ENCODE measurements at places on chromosomes 16 and 17.

GRCh38 chr17:17051791-17052461 is 9.7 kb downstream of the MPRIP start:
- no peak for DNase-seq

GRCh38 chr16:52450241-52450640 is 96.7 kb downstream of the TOX3 start:
- DNase-seq: no peak

DNA sequence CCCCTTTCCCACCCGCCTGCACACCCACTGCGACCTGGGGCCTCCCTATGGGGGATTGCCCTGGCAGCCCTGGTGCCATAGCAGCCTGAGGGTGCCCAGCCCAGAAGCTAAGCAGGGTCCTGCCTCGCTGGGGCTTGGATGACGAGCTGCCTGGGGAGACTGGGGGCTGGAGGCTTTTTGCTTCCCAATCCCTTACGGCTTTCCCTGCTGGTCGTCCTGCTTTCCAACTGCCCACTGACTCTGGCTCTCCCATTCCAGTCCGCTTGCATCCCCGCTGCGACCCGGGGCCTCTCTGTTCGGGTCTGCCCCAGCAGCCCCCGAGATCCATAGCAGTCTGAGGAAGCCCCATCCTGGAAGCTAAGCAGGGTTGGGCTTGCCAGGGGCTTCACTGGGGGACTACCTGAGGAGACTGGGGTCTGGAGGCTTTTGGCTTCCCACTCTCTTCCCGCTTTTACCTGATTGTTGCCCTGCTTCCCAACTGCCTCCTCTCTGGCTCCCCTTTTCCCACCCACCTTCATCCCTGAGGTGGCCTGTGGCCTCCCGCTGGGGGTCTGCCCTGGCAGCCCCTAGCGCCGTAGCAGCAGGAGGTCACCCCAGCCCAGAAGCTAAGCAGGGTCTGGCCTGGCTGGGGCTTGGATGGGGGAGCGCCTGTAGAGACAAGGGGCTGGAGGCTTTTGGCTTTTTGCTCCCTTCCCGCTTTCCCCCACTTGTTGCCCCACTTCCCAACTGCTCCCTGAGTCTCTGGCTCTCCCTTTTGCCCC is 2292.8 kb downstream of the TP53TG3F start:
- no peak for DNase-seq

DNA sequence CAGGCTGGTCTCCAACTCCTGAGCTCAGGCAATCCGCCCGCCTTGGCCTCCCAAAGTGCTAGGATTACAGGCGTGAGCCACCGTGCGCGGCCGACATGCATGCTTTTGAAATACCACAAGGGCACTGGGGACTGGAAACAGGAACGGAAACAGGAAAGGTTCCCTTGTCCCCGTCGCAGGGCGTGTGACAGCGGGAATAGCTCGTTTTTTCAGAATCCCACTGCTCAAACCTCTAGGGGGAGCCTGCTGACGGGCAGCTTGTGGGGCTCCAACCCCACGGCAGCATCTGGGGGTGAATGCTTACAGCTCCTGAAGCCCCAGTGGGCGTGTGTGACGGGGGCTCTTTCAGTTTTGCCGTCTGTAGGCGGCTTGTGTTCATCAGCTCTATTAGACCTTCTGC is 18.8 kb upstream of the ASGR2 start:
- DNase-seq: no peak

- DNase-seq: no peak
Observed at GRCh38 chr16:85611444-85612190, 1.5 kb upstream of the GSE1 start.

- DNase-seq: no peak
Observed at GRCh38 chr17:16425698-16426659, 10.6 kb downstream of the TRPV2 start.

DNA sequence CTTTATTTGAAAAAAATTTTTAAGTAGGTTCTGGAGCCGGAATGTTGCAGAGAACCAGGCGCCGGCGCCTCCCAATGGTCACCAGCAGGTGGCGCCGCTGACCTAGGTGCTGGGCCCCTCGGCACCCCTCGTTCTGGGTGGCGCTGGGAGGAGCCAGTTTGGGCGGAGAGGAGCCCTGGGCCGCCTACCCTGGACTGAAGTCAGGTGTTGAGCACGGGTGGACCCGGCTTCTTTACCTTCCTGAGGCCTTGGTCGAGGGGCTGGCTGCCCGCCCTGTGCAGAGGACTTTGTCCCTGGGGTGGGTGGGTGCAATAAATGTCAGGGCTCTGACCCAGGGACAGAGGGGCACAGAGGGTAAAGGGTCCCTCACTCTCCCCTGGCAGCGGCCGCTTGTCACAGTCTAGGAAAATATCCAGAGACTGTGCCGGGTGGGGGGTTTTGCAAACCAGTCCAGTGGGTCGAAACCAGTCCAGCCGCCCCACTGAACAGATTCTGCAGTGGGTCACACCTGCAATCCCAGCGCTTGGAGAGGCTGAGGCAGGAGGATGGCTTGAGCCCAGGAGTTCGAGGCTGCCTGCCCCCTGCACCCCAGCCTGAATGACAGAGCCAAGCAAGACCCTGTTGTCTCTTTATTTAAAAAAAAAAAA is 30.1 kb upstream of the TNFRSF13B start:
- DNase-seq: peak; percentile 46

GRCh38 chr17:59492091-59492451 is 73.3 kb upstream of the DHX40 start:
- no peak for DNase-seq

DNA sequence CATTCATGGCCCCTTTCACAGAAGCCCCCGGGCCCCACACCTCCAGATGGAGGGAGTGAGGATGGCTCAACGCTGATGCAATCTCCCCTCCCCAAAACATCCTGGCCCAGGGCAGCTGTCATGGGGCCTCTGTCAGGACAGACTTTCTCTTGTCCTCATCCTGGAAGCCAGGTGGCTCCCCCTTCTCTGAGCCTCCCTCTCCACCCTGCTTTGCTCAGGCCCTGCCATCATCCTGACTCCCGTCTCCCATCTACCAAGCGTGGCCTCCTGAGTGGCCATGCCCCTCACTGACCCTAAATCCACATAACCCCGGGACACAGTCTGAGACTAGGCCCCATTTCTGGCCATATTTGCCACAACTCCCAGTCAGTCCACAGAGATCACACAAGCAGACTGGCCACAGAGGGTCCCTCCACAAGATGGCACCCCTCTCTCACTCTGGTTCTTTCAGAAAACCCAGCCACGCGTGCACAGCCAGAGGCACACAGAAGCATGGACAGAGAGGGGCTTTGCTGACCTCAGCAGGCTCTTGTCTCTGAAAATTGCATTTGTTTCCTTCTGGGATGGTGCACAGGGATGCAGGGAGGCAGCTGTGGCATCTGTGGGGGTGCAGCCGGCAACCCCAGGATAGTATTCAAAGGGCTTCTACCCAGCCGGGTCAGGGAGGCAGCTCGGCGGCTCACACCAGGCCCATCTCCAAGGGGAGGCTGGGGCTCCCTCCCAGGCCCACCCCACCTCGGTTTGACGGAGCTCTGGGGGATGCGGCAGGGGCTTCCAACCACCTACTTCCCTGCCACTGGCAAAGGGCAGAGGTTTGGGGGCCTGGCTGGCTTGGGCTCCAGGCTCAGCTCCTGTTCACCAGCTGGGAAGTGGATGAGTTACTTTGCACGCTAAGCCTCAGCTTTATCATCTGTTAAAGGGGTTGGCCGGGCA is 16.9 kb downstream of the DOC2B start:
- DNase-seq: no peak

DNA sequence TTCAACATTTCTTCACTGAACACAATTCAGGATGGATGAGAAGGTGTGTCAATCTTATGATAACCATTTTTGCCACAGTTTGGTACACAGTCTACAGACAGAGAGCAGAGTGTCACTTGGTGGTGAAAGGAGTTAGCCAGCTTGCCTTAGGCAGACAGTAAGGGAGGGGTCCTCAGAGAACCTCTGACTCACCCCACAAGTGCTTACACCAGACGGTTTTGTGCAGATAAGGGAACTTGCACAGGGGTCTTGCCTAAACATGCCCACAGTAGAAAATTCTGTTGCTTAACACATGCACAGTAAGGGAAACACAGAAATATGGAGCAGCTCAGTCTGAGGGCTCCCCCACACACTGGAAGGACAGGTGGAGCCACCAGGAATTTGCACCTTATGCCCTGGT is 204.5 kb upstream of the CDH8 start:
- DNase-seq: no peak

DNA sequence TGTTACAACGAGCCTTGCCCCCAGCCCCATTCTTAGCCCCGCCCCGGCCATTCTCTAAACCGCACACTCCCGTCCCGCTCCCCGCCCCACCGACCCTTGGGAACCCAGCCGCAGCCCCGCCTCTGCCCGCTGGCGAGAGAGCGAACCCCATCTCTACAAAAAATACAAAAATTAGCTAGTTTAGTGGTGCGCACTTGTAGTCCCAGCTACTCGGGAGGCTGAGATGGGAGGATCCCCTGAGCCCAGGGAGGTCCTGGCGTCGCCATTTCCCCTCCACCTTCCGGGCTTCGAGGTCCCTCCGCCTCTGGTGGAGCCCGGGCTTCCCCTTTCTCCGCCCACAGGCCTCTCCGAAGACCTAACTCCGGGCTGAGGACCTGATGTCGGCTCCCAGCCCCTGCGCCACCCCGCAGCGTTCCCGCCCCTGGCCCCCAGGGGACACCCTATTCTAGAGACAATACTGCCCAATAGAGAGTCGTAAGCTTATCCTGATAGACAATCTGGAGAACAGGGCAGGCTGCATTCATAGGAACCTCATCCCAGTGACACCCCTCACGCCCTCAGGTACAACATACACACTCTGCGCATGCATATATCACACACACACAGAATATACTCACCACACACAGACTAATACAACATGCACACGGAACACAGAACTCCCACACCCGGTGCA is 480 bp upstream of the PROCA1 start:
- DNase-seq: no peak

DNA sequence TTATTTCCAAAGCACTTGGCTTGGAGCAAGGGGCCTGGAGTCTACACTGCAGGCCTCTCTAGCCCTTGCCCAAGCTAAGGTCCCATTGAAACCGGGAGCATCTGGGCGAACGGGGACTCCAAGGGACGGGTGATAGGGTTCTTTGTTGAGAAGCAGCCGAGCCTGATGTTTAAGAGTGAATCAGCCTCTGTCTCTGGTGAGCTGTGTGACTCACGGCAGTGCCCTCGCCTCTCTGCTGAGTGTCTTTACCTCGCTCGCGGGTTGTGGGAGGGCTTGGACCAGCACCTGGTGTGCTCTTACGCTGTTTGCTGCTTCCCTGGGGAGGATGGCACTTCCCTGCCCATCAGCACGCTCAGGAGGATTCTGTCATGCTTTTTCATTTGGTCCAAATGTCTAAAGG is 1.3 kb downstream of the HGS start:
- no peak for DNase-seq

GRCh38 chr17:58331815-58332777 is 3.5 kb upstream of the TSPOAP1 start:
- no peak for DNase-seq

- DNase-seq: no peak
Observed at GRCh38 chr16:67191411-67191994, 452 bp upstream of the E2F4 start.

- no peak for DNase-seq
Observed at GRCh38 chr17:74790161-74791058, 14.3 kb upstream of the NAT9 start.

GRCh38 chr17:5355421-5356129 is 63.9 kb downstream of the NUP88 start:
- peak; percentile 30 for DNase-seq

DNA sequence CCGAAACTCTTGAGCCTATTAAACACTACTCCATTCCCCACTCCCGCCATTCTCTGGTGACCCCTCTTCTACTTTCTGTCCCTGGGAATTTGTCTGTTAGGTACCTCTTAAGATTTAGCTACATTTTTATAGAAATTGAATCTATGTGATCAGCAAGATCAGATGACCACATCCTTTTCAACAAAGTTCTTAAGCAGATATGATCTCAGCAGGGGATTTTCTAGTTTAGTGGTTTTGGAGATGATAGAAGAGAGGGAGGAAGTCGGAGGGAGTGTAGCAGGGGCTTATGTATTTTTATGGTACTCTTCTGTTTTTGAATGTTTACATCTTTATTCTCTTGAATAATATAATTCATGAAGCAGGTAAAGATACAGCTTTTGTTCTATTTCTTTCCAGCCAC is 40.8 kb downstream of the RPA1 start:
- DNase-seq: no peak

DNA sequence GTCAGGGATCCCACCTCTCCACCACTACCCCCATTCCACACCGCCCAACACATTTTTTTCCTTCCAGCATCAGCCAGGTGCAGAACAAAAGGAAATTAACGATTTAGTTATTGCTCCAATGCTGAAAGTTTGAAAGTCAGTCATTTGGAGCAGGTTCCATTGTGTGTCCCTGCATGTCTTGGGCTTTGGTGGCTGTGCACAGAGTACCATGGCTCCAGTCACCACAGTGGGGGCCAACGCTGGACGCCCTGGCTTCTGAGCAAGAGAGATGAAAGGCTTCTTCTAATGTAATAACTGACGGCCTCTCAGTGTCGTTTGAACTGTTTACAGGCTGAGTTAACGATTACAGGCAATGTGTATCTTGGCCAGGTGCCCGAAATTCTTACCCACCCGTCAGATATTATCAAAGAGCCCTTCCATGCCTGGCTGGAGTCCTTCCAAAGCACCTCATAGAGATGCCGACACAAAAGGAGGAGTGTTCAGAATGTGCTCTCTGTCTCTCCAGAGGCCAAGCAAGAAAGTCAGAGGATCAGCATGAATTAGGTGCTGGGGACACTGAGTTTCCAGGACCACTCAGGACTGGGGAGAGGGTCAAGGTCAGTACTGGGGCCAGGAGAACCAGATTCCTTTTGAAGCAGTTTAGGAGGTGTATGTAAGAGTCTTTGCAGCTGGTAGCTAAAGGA is 25.9 kb downstream of the RNF43 start:
- no peak for DNase-seq

DNA sequence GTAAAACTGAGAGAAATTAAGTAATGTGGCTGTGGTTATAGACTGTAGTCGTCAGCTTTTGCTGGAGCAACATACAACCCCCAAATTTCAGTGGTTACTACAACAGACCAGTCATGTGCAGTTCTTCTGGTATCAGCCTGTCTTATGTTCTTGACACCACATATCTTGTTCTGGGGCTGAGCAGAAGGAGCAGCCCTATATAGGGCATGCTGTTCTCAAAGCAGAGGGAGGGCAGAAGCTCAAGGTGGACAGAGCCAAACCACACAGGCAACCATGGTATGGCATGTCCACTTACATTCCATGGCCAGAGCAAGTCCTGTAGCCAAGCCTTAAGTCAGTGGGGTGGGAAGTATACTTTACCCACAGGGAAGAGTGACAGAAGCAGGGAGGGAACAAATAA is 7.7 kb downstream of the PRKAR1A start:
- DNase-seq: no peak

DNA sequence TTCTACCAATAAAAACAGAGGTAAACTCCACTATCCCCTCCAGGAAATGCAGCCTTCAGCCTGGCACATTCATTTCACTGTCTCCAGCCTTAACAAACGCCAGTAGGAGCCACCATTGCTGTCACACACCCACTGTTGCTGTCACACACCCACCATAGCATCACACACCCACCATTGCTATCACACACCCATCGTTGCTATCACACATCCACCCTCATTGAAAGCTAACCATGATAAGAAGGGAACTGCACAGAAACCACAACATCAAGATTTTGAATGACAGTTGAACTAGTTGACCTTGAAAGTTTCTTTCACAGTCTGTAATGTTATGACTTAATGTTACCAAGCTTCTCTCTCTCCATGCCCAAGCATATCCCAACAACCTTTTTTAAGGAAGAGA is 38.1 kb downstream of the SHCBP1 start:
- no peak for DNase-seq

- no peak for DNase-seq
Observed at GRCh38 chr16:48523415-48524204, 86.4 kb downstream of the N4BP1 start.

All from fibroblast of the conjunctiva (primary cell).